Mucosa of gallbladder (tissue), 1 donor: ENCODE measurements at places on chromosomes 6 and 20. TPM values are rescaled to one million over a fixed set of nuclear protein-coding genes. Genes with fewer than 3 reads are reported as not detected.

Gene PI16
- 16.2 TPM for total RNA-seq

Gene NFATC2
- 11.4 TPM for total RNA-seq

Gene MATN4
- 0.09 TPM for total RNA-seq

Gene BPIFB1
- 0.78 TPM for total RNA-seq

Gene HSPA12B
- total RNA-seq = 5.4 TPM

- peak; percentile 47 for DNase-seq
These were observed 332.6 kb downstream of the ADGRB3 start for GRCh38 chr6:68967549-68968300.

DNA sequence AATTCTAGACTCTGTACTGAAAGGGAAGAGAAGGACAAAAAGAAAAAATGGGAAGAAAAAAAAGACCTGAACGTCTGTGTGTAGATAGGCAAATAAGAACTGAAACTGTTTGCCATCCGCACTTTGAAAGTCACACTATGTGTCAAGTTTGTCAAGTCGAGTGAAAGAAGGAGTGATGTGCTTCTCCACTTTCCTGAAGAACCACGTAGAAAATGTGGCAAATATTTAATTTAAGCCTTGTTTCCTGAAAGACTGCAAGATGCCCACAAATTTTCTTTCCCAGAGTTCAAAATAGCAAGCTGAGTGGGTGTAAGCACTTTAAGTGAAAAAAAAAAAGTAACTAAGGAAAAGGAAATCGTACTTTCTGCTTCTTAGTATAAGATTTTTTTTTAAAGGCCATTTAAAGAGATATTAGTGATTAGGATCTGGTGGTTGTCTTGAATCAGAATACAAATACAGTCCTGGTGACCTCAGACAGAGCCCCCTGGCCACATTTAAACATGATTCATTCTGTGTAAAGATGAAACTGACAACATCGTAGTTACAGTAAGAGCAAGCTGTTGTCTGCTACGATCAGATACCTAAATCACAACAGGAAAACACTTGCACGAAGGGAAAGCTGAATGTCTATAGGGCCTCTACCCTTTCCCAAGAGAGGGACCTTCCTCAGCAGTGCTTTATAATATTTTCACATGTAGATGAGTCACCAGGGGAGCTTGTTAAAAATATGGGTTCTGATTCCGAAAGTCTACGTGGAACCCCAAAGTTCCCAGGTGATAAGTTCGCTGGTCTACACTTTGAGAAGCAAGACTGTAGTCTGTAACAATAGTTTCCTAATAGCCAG is 102.3 kb downstream of the HIVEP2 start:
- no peak for DNase-seq

- no peak for DNase-seq
These were observed 48.2 kb downstream of the GMDS start for GRCh38 chr6:2197177-2197671.

DNA sequence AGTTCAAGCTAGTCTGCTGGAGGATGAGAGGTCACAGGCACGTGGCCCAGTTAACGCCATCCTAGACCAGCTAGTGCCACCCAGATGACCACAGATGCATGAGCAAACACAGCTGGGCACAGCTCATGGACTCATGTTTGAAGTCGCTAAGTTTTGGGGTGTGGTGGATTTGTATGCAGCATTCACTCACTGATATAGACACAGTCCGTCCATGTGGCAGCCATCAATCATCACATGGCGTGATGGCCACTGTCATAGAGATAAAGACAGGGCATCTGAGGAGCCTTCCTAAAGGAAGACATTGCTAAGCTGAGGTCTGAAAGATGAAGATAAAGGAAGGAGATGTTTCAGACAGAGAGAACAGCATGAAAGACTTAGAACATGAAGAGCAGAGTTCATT is 154.4 kb upstream of the JAG1 start:
- DNase-seq = no peak

DNA sequence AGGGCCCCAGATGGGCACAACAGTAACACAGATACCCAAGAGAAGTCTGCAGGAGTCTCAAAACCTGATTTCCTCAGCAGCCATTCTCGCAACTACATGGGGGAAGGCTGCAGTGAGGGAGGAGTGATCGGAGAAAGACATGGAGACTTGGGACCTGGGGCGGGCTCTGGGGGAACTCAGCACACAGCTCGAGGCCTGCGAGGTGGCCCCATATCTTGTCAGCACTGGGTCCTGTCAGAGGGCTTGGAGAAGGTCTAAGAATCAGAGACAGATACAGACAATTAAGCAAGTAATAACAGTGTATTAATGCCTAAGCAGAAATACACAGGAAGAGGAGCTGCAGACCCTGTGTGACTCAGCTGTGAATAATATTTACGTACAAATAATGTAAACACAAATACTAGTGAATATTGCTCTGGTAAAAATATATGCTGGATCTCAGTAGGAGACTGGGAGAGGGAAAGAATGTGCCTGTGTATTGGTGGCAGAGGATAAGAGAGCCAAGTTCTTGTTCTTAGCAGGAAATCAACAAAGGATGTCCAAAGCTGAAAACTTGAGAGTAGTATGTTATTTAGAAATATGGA is 336.2 kb downstream of the ZFAND3 start:
- no peak for DNase-seq

DNA sequence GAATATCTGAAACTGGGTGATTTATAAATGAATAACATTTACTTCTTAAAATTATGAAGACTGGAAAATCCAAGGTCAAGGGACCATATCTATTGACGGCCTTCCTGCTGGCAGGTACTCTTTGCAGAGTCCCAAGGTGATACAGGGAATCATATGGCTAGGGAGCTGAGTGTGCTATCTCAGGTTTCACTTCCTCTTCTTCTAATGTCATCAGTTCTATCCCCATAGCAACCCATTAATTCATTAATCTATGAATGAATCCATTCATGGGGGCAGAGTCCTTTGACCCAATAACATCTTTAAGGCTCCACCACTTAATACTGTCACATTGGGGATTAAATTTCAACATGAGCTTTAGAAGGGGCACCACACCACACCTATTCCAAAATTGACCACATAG is 772.0 kb downstream of the HACE1 start:
- DNase-seq = no peak

GRCh38 chr20:45343532-45344167 is 4.6 kb downstream of the SDC4 start:
- peak; percentile 74 for DNase-seq

DNA sequence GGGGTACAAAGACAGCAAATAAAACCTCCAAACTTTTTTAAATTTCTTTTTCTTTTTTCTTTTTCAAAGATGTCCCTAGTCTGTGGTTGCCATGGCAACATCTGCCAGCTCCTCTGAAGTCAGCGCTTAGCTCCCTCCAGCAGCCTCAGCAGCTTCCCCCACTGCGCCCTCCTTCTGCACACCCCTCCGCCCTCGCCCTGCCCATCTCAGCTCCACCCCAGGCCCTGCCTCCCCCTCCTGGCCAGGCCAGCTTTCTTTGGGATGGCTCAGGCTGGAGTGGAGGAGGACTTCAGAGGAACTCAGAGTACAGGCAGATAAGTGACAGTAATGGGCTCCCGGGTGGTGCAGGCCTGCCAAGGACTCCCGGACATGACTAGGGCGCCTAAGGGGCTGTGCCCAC is 104.6 kb downstream of the LRFN2 start:
- DNase-seq = no peak

DNA sequence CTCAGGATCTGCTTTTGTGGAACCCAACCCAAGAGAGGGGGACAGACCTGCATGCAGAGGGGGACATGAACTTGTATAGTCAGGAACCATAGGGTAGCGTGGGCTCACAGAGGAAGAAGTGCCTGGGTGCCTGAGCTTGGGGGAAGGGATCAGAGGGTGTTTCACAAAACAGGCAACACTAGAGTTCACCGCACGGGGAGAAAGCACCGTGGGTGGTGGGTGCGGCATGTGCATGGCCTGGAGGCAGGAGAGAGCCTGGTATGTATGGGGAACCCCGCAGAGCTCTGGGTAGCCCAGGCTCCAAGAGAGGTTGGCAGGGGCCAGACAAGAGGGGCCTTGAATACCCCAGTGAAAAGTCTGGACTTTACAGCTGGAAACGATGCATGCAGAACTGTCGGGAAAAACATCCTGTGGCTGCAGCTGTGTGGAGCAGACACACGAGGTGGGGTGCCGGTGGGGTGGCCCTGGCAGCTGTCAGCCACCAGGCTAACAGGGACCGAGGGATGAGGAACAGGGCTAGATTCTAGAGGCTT is 6.7 kb upstream of the EMILIN3 start:
- no peak for DNase-seq

GRCh38 chr6:52346503-52346902 is 15.4 kb upstream of the PAQR8 start:
- DNase-seq = no peak

DNA sequence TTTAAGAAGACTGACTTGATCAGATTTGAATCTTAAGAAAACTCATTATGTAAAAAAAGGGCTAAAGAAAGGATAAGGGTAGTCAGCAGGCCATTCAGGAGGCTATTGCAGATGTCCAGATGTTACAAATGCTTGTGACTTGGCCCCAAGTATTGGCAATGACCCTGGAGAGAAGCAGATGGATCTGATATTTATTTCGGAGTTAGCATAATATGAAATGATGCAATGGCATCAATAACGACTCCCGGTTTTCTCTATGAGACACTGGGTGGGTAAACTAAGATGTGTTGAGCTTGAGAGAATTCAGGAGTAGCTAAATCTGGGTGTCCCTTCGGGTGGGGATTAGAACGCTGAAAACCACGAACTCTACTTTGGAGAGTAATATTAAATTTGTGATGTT is 149.7 kb downstream of the LAMA2 start:
- DNase-seq = no peak

GRCh38 chr6:133290930-133291329 is 49.8 kb downstream of the EYA4 start:
- DNase-seq = no peak

- no peak for DNase-seq
These were observed 52.1 kb upstream of the BHLHE23 start for GRCh38 chr20:63058696-63059335.

DNA sequence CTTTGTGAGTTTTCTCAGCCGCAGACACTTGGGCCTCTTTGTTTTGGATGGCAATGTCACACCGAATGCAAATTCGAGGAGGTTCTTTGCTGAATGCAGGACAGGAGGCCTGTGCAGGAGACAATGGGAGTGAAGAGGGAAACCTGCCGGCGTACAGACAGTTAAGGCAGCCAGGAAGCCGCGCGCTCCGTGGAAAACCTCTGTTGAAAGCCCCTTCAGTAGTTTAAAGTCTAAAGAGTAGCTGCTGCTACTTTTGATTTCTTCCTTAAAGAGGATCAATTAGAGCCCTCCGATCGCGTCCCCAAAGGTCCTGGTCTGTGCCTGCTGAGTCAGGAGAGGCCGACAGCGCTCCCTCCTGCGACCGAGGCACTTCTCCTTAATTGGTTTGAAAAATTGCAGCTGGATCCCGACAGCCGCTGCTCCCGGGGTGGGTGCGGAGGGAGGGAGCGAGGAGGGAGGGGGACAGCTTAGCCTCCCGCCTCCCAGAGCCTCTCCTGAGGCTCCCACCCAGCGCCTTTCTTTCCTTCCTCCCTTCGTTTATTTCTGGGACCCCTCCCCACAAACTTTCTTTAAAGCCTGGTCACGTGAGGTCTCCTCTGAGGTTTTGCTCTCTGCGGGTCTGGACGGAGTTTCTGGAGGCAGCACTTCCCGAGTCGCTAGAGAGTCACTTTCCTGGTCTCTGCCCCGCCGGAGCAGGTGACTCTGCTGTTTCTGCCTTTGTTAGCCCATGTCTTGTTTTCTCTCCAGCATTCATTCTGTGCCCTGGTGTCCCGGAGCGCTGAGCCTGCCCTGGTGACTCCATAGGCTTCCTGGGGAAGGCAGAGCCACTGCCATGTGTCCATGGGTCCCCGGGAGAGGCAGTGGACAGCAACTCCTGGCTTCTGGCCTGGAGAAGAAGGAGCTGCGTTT is 22.3 kb upstream of the RPP40 start:
- DNase-seq = peak; percentile 40

GRCh38 chr6:127302728-127303660 is 36.3 kb downstream of the RNF146 start:
- peak; percentile 55 for DNase-seq

GRCh38 chr6:2640551-2640950 is 110.2 kb downstream of the MYLK4 start:
- DNase-seq = no peak

DNA sequence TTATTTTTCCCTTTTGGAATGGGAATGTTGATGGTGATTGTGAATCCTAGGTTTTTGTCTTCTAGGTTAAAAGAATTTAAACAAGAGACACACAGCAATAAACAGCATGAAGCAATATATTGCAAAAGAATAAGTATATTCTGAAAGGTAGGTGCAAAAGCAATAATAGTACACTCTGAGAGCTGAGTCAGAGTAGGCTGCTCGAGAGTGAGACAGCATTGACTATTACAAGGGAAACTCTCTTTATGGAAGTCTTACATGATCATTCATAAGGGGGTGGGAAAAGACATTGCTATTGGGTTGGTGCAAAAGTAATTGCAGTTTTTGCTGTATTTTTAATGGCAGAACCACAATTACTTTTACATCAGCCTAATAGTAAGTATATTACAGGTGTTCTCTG is 25.0 kb downstream of the FBXO5 start:
- DNase-seq = no peak

- DNase-seq = peak; percentile 19
These were observed 39.3 kb upstream of the OSTM1 start for GRCh38 chr6:108113557-108114519.

- no peak for DNase-seq
These were observed 520.3 kb downstream of the CDH26 start for GRCh38 chr20:60478533-60478932.

GRCh38 chr6:14271789-14272736 is 154.5 kb downstream of the CD83 start:
- no peak for DNase-seq

DNA sequence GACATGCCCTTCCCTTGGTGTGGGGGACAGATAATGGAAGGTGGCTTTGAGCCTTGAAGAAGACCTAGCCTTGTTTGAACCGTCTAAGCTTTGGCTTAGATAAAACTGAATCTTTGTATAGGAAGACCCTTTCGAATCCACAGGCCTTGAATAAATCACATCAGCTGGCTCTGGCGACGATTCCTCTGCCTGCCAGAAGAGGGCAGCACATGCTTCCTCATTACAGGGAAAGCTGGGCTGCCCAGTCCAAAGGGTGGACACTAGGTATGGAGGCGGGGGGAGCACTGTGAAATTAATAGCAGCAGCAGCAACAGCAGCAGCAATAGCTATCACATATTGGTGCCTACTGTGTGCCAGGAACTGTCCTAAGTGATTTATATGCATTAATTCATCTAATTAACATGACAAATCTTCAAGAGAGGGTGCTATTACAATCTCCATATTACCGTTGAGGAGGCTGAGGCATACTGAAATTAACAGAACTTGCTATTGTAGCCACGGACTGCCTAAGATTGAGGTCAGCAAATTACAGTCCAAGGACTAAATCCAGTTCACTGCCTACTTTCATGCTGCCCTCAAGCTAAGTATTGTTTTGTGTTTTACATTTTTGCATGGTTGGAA is 85.1 kb downstream of the CLIC5 start:
- peak; percentile 77 for DNase-seq

DNA sequence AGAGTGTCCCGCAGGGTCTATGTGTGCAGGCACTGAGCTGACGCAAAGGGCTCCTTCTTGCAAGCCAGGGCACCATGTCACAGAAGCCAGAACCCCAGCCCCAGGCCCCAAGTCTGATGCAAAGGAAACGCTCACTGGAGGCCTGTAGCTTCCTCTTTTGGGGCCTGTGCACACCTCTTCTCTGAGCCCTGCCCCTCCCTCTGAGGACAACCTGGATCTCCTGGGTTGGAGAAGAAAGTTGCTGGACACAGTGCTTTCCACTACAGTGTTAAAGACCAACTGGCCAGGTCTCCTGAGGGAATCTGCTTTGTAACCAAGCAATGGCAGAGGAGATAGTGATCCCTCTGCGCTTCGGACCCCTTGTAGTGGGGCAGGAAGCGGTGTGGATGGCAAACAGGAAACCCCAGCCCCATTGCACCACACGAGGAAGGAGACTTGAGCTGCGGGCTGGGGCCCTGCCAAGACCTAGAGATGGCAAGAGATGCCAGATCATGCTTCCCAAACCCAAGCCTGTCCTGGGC is 90.0 kb downstream of the PRND start:
- peak; percentile 65 for DNase-seq
